Ureter (tissue), 1 donor: ENCODE measurements at places on chromosomes 16 and 17. TPM values are rescaled to one million over a fixed set of nuclear protein-coding genes. Genes with fewer than 3 reads are reported as not detected.

DNA sequence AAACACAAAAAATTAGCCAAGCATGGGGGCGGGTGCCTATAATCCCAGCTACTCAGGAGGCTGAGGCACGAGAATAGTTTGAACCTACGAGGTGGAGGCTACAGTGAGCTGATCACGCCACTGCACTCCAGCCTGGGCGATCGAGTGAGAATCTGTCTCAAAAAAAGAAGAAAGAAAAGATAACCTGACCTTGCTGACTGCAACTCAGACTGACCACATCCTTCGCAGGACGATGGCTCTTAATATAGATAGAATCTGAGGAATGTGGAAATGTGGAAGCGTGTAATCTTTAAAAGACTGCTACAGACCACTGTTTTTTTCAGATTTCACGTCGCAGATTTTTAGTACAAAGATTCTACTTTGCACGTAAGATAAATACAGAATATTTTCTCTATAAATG is 37.8 kb downstream of the KLHDC4 start:
- no peak for DNase-seq

DNA sequence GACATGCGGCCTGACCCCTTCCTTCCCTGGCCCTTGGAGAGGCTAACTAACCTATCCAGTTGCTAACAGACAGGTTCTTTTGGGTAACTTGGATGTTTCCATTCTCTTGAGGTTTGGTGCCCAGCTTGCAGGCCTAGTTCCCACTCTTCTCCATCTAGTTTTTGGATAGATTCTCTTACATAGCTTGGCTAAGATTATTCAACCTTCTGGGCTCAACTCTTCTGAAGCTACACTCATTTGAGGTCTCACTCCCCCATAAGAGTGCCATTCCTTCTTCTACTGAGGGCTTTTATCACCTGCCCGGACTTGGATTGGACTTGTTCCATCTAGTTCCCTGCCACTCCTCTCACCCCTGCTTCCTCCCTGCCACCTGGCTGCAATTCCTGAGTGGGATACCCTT is 44.1 kb upstream of the MARCHF10 start:
- no peak for DNase-seq

- DNase-seq = no peak
Observed at GRCh38 chr16:70638814-70639792, 7.3 kb upstream of the IL34 start.

DNA sequence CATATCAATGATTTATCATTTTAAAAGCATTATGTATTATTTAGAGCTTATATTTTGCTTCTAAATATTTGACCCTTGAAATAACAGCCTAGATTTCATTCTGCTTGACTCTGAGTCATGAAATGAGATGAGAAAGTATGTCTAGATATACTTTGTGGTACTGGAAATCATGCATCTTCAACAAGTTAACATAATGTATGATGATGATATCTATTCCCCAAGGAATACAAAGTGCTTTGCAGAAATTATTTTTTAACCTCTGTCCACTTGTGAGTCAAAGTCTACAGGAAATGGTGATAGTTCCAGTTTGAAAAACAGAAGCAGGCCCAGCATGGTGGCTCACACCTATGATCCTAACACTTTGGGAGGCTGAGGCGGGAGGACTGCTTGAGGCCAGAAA is 36.1 kb downstream of the GOSR1 start:
- DNase-seq = no peak

GRCh38 chr16:73143576-73144422 is 95.9 kb upstream of the ZFHX3 start:
- no peak for DNase-seq

GRCh38 chr17:34435182-34435928 is 72.3 kb upstream of the CCL1 start:
- DNase-seq = no peak

GRCh38 chr16:17331071-17331607 is 139.6 kb downstream of the XYLT1 start:
- no peak for DNase-seq

DNA sequence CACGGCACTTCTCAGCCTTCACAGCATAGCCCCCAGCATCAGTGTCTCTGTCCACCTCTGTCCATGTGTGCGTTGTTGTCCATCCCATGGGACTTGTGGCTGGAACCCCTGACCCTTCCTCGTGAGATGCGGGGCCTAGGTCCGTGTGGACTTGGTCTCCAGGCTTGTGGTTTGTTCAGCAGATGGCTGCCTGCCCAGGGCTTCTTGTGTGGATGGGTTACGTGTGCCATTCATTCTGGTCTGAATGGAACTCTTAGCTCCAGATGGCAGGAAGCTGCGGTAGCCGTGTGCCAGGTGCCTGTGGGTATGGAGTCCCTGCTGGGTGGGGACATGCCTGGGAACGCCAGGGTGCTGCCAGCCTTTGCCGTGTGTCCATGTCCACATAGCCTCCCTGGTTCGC is 31.7 kb upstream of the NUDT16L1 start:
- no peak for DNase-seq

The KRTAP4-1 gene
- not detected for total RNA-seq

GRCh38 chr17:80212511-80212910 is 7.6 kb downstream of the SGSH start:
- no peak for DNase-seq

DNA sequence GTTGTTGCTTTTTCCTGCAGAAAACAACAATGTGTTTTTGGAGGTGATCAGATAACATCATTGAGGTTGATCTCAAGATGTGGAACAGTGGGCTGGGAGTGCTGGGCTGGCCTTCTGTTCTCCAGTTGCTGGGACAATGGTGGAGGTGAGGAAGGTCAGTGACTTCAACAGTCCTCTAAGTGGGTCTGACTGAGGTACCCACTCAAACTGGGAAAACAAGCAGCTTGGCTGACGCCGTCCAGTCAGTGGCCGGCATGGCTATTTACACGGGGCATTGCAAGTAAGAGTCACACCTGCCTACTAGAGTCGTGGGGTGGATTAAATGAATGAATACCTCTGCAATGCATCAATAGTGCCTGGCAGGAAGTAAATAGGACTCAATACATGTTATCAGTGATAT is 386.7 kb upstream of the ZFHX3 start:
- no peak for DNase-seq

DNA sequence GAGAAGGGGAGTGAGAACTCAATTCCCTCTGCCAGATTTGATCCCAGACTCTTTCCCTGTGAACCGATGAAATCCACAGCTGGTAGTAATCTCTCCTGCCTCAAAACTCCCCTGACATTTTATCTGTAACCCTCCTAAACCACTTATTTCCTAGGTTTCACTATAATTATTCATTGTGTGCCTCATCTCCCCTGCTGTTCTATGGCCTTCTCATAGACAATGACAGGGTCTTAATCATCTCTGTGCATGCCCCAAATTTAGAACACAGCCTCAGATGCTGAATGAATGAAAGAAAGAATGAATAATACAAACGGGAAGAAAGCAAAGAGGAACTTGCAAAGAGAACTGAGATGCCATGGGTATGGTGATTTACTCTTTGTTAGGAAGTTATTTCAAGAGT is 451.1 kb downstream of the HS3ST3B1 start:
- DNase-seq = no peak

The PLA2G10 gene
- 1.4 TPM for total RNA-seq

DNA sequence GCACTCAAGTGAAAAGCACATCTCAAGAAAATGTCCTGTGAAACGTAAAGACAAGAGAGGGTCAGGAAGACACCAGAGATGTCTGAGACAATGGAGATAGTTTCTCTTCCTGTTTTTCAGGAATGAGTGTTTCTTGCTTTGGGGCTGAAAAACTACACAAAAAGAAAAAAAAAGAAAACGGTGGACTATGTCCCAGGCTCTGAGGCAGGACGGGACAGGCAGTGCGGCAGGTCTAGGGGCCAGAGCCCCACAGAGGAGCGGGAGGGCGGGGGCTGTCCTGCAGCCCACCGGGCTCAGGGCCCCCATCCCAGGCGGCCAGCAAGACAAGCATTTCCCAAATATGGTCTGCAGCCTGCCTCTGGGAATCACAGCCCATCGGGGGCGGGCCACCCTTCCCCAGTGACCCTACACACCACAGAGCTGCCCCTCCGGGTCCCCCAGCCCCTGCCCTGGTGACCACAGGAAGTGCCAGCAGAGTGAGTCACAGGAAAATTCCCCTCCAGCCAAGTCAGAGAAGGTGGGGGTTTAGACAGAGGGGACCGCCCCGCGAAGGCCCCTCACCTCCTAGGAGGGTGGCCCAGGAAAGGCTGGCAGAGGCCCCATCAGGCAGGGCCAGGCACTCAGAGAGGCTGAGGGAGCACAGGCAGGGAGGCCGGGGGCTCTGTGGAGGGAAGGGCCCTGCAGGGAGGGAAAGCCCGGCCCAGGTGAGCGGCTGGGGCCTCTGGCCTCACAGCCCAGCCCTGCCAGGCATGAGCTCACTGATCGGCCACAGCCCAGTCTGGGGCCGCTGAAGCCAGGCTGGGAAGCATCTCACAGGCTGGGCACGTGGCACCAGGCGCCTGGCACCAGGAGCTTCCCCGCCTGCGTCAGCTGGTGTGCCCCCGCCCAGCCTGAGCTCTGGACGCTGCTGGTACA is 6.3 kb downstream of the BCAR1 start:
- peak; percentile 82 for DNase-seq

- DNase-seq = no peak
Observed at GRCh38 chr16:73216932-73217331, 169.0 kb upstream of the ZFHX3 start.

DNA sequence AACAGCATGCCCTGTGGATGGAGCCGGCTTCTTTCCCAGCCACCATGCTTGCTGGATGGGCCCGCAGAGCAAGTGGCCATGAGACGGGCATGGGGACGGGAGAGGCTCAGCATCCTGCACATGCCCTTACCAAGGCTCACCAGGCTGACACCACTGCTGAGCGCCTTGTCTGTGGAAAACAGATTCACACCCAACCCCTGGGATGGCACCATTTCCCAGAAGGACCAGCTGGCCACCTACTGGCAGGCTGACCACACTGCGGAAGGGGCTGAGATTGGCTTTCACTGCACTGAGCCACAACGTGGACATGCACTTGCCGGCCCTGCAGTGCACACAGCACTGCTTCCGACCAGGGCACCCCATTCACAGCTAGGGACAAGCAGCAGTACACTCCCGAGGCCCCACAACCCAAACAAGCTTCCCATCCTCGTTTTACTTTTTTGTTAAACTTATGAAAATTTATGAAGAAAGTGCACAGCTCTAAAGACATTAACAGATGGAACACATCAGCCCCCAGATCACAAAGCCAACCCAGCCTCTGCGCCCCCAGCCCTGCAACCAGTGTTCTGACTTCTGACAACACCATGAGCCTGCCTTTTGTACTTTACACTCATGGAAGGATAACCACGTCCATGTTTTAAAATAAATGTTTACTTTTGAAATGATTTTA is 13.9 kb upstream of the KRTAP17-1 start:
- DNase-seq = no peak

- DNase-seq = no peak
Observed at GRCh38 chr17:58913971-58914769, 158.5 kb downstream of the PPM1E start.

The SPHK1 gene
- total RNA-seq = 3.1 TPM

DNA sequence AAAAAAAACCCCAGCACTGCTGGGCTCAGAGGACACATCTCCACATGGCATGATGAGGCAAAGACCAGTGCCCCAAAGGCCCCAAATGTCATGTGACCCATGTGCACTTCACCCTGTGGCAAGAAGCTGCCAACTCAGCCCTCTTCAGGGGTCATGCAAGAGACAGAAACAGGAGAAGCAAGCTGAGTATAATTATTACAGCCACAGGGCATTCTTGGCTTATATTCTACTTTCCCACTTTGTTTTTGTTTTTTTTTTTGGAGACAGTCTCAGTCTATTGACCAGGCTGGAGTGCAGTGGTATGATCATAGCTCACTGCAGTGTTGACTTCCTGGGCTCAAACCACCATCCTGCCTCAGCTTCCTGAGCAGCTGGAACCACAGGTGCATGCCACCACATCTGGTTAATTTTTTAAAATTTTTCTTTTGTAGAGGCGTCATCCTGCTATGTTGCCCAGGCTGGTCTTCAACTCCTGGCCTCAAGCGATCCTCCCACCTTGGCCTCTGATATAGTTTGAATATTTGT is 32.7 kb upstream of the LITAF start:
- DNase-seq = no peak

DNA sequence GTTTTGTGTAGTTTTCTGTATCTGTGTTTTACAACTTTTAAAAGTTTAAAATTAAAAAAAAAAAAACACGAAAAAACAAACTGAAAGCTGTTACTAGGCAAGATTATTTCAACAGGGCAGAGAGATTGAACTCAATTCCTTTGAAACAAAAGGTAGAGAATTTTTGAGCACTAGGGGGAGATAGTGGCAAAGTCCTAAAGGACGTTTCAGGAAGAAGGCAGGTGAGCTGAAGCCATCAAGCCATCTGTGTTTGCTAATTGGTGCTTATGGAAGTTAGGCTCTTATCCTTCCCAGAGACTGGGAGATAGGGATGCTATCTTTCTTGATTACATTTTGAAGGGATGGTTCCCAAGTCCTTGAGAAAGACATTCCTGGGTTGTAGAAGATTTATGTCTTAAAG is 70.6 kb upstream of the CLEC3A start:
- no peak for DNase-seq

DNA sequence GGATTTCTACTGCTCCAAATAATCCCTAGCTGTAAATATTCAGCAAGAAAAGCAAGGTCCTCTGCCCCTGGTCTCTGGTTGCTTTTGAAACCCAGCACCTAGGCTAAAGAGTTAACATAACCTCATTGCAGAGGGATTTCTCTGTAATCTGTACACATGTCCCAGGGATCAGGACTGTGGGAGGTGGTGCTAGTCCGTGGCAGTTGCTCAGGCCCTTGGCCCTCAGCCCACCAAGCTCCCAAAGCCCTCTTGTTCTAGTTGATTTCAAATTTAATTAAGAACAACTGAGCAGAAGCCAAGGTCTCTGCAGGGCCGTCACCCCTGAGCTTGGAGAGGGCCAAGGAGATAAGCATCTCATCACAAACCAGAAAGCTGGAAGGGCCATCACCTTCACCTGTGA is 181.1 kb downstream of the SOX9 start:
- no peak for DNase-seq

DNA sequence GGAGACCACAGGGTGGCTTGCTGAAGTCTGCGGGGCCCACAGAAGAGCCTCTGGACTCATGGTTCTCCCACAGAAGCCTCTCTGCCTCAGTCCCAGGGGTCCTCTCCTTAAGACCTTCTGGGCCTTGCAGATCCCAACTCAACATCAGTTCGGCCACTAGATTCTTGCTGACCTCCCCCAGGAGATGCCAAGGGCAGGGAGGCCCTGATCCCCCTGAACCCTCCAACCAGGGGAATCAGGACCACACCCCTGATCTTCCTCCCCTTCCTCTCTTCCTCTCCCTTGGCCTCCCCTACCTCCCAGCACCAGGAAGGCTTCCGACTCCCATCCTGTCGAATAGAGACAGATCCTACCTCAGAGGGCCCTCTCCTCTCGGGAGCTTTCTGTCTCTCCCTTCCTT is 53.4 kb downstream of the NOS2 start:
- peak; percentile 38 for DNase-seq

The RNF227 gene
- total RNA-seq = 2.5 TPM

- no peak for DNase-seq
Observed at GRCh38 chr17:43814026-43814425, 18.9 kb downstream of the MPP3 start.

The SLFN12L gene
- 5.6 TPM for total RNA-seq

DNA sequence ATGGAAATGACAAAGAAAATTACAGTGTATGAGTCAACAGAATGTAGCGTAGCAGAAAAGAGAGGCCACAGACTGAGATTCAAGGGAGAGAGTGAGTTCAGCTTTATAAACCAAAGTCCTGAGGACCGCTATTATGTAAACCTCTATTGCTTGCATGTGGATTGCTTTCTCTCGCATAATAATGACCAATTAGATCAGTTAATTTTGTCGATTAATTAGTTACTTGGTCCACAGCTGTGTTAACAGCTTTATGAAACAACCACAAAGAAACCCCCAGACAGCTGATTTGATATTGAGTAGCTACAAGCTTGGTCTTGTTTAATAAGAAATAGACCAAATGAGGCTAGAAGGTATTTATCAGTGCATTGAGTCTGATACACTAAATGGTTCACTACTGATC is 291.8 kb upstream of the ERCC4 start:
- DNase-seq = no peak
